ENCODE measurements at places on chromosomes 4 and X.

DNA sequence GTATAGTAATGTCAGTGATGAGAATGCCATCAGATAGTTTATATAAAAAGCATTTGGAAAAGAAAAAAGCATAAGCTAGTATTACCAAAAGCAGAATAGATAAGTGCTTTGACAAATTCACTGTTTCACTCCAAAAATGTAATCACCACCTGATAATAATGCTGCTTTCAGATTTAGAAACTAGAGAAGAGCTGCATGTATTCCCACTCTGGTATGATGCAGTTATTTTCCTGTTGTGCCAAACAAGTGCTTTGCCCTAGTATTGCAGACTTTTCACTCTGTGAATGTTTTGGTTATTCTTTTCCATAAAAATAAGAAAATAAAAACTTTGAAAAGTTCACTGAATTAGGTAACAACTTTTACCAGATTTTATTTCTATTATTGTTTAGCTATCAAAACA is 267.7 kb upstream of the TET2 start:
- DNase-seq = no peak

- DNase-seq = no peak
These were observed 89.6 kb upstream of the MTM1 start for GRCh38 chrX:150478496-150479492.

DNA sequence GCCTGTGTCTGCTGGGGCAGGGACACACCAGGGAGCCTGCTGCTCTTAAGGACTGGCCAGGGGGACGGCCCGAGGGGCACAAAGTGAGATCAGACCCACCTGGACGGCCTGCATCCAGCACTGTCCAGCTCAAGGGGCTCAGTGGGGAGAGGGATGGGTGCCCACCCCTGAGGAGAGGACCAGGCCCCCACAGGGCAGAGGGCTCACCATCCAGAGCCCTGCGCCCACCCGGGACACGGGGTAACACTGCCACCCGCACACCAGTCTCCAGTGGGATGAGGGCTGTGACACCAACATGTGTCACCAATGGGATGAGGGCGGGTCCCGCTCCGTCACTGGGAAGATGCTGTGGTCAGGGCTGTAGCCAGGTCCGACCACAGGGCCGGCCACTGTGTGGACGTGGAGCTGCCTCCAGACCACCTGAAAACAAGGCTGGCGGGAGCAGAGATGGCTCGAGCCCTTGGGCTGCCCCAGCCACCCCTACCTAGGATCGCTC is 13.2 kb downstream of the DGKQ start:
- no peak for DNase-seq

GRCh38 chr4:125016892-125017299 is 297.9 kb upstream of the FAT4 start:
- no peak for DNase-seq

GRCh38 chrX:26722666-26723428 is 506.9 kb downstream of the MAGEB5 start:
- DNase-seq = no peak

DNA sequence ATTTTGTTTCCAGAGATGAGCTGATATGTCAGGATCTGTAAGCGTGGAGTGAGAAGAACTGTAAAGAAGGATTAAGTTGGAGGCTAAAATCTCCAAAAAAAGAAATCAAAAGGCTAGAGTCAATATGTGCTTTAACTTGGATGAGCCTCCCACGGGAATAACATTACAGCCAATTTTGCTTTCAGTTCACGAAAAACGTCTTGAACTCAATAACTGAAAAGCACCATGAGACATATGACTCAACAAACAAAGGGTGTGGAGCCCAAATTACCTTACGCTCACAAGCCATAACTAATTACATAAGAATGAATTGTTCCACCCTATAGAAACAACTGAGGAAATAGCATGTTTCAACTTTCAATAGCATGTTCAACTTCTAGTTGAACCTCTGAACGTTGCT is 22.3 kb downstream of the TMPRSS11D start:
- DNase-seq = no peak

DNA sequence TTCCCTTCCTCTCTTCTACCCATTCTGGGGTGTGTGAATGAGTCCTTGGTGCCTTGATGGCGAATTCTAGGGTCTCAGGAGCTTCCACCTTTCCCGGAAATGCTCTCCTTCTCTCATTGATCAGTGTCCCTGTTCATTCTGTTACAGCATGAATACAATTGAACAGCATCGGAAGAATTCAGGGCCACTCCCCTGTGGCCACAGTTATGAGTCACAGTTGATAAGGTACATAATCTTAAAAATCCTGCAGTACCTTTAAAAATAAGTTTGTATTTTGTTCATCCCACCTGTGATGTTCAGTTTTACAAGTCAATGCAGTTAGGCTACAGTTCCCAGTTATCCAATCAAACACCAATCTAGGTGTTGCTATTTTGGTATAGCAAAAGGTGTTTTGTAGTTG is 47.3 kb upstream of the FAM9A start:
- DNase-seq = no peak

GRCh38 chr4:99052902-99053301 is 35.7 kb downstream of the ADH5 start:
- no peak for DNase-seq

DNA sequence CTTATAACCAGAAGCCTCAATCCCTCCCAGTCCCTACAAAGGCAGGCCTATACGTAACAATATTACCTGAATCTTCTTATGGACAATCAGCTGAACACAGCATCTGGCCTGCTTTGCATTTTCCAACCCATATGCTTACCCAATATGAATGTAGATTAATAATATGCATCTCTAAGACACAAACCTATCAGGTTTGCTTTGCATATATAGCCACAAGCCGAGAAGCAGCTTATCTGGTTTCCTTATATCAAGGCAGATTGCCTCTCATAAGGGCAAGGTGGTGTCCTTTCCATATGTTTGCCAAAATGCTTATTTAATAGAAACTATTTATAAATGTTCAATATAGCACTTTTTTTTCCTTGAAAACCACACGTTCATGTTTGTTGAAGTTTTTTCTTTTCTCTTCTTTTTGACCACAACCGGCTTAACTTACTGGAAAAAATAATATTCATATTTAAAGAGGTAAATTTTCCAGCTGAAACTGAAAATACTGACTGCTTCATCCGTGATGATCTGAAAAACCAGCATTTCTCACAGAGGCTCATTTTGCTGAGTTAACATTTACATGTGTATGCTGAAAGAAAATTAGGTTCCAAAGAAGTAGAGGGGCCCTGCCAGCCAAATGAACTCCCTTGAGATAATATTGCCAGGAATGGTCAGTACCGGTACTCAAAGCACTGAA is 3.8 kb downstream of the IL21 start:
- no peak for DNase-seq

DNA sequence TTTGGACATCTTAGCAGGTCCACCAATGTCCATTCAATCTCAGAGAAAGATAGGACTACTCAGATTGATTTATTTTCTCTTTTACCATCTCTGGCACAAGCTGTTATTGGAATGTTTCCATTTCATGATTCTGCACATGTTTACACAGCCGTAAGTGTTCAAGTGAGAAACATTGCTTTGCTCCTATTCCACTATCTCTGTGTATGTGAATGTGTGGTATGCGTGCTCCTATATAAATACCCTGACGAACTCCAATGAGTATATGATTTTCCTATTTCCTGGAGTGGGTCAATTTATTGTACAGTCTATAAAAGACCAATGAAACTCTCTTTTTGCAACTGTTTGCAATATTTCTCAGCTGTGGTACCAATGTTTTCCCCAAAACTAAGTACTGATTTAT is 221.0 kb upstream of the GALNT7 start:
- DNase-seq = no peak

DNA sequence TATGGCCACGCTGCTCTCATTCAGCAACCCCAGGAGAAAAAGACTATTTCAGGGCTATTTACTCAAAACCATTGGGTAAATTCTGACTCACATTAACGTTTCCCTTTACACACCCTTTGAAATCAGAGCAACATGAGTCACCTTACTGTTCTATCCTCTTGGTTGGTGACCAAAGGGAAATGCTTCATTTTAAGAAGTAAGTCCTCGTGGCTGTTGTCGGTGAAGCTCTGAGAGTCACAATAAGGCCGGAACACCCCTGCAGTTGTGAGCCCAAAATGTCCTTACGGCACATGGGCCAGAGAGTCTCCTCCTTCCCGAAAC is 56.3 kb upstream of the SPRY1 start:
- DNase-seq = no peak

DNA sequence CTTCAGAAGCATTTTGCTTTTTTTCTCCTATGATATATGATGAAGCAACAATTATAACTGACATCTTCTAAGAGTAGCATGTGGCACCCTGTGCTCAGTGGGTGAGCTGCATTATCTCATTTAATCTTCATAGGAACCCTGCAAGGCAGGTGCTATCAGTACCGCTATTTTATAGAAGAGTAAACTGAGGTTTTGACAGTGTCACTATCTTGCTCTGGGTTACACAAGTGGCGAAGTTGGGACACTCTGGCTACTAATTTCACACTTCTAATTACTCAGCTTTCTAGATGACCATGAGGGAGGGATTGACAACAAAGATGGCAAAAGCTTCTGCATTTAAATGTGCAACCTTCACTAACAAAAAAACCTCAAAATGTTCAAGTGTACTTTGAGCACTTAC is 76.9 kb upstream of the CAMK2D start:
- no peak for DNase-seq

DNA sequence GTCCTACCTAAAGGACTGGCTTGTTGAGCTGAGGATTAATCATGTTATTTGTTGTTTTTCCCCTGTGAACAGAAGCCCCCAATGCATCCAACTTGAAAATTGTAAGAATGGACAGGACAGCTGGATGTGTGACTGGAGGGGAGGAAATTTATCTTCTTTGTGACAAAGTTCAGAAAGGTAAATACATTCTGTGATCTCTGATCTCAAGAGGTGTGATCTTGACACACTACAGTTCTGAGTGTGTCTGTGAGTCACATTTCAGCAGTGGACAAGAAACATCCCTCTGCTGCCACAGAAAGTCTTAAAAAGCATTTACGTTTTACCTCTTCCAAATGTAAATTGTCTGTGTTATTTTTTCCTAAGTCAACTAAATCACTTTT is 79.3 kb downstream of the NFKB1 start:
- DNase-seq = no peak

DNA sequence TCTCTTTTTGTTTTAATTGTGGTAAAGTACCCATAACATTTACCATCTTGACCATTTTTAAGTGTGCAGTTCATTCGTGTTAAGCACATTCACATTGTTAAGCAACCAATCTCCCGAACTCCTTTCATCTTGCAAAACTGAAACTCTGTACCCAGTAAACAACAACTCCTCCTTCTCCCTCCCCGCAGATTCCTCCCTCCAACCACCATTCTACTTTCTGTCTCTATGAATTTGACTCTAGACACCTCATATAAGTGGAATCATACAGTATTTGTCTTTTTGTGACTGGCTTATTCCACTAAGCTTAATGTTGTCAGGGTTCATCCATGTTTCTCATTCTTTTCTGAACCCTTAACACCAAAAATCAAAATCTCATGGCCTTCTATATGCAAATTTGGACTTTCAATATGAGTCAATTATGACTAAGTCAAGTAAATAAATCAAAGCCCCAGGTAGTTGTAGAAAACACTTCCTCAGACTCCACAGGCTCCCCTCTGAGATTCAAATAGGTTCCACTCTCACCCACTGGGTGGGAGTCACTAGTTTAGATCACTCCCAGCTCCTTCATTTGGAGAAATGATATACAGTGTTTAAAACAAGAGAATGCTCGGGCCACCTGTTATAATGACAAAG is 9.8 kb upstream of the RTL5 start:
- DNase-seq = no peak

- DNase-seq = no peak
These were observed 195.2 kb upstream of the STK26 start for GRCh38 chrX:131827935-131828334.

- no peak for DNase-seq
These were observed 69.5 kb downstream of the AASDH start for GRCh38 chr4:56317749-56318148.

- DNase-seq = no peak
These were observed 36.9 kb upstream of the SH3KBP1 start for GRCh38 chrX:19924285-19924684.

GRCh38 chrX:12419591-12419990 is 281.3 kb downstream of the FRMPD4 start:
- no peak for DNase-seq

- DNase-seq = no peak
These were observed 418.0 kb downstream of the SH2D1A start for GRCh38 chrX:124764354-124764753.

DNA sequence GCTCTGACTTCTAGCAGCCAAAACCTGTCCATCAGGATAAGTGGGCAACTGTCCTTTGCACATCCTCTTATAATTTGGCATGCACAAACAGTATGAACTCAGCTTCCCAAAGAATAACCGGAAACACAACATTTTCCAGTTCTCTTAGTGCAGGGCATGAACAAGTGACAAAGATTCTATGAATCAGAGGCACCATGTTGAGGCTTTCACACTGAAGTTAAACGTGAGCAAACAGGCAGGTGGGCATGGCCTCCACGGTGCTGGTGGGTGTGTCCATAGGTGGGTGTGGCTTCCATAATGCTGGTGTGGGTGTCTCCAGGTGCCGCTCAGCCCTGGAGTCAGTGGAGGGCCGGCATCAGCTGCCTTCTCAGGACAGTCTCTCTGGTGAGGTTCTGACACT is 196.5 kb downstream of the SMIM20 start:
- no peak for DNase-seq

DNA sequence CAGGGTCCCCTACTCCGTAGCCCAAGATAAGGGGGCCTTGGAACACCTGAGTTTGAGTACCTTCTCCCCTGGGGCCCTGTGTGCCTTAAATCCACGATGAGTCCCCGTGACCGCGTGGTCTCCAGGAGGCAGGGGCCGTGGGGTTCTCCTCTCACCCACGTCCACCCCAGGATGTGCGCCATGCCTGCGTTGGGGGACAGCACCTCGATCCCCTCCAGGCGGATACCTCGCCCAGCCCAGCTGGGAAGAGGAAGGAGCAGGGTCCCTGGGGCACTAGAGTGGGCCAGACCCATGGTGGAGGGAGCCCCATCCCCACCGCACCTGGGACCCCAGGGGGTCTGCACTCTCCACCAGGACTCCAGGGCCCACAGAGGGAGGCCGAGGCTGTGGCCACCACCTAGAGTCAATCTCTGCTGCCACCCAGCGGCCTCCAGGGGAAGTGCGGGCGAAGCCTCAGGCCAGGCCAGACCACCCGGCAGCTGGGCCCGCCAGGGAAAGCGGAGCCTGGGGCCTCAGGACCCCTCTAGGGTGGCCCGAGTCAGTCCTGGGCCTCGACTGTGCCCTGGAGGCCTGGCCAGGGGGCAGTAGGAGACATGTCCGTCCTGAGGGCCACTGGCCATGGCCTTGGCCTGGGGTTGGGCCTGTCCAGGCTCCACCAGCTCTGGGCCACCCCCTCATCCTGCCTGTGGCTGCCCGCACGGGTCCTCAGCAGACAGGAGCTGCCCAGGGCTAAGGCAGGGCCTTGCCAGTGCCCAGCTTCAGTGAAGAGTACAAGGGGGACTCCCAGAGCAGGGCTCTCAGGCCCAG is 55.0 kb downstream of the FAM53A start:
- peak; percentile 61 for DNase-seq

DNA sequence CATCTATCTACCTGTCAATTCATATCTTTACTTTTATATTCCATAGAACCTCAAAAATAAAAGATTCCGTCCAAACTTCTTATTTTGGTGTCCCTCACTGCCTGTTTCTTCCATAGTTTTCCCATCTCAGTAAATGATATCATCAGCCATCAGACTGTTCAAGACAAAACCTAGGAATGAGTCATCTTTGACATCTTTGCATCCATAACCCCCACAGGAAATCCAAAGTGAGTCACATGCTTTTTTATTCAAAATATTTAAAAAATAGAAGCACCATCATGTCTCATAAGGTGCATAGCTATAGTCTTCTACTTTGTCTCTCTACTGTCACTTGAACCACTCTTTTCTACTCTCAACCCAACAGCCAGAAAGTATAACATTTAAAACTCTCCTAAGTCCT is 29.9 kb upstream of the CXXC4 start:
- DNase-seq = no peak

- DNase-seq = no peak
These were observed 11.7 kb upstream of the CLDN34 start for GRCh38 chrX:9955506-9955905.
